ENCODE measurements at places on chromosomes 2 and 18.

GRCh38 chr18:10205151-10205550 lies 249.3 kb upstream of the APCDD1 start:
- DNase-seq, result no peak

- DNase-seq, result no peak
Observed at GRCh38 chr2:40168032-40168431, 283.9 kb downstream of the SLC8A1 start.

DNA sequence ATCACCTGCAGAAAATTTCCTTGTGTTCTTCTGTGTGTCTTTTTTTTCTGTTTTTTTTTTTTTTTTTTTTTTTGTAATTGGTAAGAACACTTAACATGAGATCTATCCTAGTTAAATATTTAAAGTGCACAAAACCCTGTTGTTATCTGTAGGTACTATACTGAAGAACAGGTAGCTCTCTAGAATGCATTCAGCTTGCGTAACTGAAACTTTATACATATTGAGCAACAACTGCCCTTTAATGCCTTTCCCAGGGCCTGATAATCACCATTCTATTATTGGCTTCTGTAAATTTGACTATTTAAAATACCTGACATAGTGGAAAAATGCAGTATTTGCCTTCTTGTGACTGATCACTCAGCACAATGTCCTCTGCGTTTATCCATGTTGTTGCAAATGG lies 701.8 kb downstream of the SUCLG1 start:
- no peak for DNase-seq

GRCh38 chr2:79640001-79640400 lies 127.2 kb downstream of the CTNNA2 start:
- DNase-seq, result no peak

GRCh38 chr2:196971574-196972279 lies 45.2 kb upstream of the PGAP1 start:
- DNase-seq, result no peak

DNA sequence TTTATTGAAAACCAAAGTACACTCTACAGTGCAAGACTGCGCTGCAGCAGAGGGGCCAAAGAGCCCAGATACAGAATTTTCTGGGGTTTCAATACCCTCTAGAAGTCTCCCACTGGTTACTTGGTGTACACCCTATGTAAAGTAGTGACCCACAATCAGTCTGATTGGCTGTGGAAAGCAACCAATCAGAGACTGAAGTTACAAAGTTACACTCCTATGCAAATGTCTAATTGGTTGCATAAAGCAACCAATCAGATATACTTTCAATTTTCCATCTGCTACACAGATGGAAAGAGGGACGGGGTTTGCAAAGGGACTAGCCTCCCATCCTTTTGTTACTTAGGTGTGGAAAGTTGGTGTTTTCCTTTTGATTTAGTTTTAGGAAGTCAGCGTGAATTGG lies 198.9 kb upstream of the SH3BP4 start:
- DNase-seq, result no peak

DNA sequence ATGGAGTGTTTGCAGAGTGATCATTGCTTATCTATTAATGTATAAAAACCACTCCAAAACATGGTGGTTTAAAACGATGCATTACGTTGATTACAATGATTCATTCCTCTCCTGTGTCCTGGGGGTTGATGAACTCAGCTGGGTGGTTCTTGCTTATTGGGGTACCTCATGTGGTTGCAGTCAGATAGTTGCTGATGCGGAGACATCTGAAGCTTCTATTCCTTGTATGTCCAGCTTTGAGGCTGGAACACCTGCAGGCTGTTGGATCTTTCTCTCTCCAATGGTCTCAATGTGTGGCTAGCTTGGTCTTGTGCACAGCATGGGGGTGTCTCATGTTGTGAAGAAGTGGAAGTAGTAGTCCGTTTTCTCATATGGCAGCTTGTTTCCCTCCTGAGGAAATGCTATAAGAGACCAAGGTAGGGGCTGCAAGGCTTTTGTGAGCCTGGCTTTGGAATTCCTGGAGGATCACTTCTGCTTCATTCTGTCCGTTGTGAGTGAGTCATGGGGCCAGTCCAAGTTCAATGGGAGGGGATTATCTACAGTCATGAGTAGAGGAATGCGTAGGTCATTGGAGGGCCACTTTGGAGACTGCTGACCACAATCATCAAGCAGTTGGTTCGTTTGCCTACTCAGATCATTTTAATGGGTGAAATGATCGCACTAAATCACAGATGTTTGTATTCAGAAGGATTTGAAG lies 601.0 kb downstream of the SLC4A3 start:
- no peak for DNase-seq

DNA sequence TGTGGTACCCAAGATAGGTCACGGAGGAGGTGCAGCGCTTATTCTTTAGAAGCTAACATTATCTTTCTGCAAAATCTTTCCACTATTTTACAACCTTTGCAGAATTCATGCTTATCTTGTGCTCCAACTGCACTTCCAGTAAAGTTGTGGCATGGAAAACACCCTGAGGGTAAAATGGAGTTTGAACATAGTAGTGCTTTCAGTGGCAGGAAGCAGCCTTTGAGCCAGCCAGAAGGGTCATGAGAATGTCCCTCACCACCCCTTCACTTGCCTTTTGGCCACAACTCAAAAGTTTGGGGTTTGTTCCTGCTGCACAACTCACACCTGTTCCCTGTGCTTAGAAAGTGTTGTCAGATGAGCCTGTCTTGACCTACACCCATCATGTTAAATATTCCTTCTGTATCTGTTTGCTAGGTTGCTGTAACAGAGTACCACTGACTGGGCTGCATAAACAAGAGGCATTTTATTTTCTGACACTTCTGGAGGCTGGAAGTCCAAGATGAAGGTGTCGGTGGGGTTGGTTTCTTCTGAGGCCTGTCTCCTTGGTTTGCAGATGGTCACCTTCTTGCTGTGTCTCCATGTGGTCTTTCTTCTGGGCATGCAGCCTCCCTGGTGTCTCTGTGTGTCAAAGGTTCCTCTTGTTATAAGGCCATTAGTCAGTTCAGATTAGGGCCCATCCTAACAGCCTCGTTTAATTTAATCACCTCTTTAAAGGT lies 194.1 kb downstream of the SMAD7 start:
- DNase-seq, result no peak

DNA sequence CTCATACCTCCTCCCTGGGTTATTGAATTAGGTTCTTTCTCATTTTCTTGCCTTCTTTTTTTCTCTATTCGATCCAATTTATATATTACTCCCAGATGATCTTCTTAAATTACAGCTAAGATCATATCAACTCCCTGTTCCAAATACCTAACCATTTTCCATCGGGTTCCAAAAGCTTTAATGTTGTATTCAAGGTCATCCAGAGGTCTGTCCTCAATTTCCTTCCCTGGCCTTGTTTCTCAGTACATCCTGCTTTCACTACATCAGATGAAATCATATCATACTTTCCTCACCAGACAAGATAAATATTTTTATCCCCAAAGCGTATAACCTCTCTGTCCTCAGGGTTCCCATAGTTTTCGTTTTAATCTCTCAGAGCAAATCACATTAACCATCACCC lies 36.3 kb upstream of the GREB1L start:
- no peak for DNase-seq

DNA sequence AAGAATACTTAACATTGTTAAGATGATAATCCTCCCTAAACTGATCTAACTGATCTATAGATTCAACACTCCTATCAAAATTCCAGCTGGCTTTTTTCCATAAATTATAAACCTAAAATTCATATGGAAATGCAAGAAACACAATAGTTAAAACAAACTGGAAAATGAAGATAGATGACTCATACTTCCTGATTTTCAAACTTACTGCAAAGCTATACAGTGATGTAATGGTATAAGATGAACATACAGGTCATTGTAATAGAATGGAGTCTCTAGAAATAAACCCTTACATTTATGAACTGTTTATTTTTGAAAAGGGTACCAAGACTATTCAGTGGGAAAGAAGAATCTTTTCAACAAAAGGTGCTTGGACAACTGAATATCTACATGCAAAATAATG lies 32.3 kb downstream of the UBXN4 start:
- DNase-seq, result no peak

- no peak for DNase-seq
Observed at GRCh38 chr2:132975193-132976105, 305.4 kb upstream of the LYPD1 start.

DNA sequence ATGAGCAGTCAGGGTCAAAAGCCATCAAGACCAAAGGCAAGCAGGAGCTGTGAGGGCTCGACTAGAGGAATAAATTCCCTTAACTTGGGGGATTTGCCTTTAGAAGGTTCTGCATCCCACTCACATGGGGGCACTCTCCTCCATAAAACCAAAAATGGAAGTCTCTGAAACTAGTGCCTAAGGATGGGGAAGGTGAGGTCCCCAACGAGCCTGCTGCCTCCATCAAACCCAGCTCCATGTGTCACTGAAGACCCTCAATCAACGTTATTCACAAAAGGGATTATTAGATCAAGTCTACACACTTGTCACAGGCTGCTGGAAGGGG lies 254.9 kb upstream of the NCKAP5 start:
- DNase-seq, result no peak

DNA sequence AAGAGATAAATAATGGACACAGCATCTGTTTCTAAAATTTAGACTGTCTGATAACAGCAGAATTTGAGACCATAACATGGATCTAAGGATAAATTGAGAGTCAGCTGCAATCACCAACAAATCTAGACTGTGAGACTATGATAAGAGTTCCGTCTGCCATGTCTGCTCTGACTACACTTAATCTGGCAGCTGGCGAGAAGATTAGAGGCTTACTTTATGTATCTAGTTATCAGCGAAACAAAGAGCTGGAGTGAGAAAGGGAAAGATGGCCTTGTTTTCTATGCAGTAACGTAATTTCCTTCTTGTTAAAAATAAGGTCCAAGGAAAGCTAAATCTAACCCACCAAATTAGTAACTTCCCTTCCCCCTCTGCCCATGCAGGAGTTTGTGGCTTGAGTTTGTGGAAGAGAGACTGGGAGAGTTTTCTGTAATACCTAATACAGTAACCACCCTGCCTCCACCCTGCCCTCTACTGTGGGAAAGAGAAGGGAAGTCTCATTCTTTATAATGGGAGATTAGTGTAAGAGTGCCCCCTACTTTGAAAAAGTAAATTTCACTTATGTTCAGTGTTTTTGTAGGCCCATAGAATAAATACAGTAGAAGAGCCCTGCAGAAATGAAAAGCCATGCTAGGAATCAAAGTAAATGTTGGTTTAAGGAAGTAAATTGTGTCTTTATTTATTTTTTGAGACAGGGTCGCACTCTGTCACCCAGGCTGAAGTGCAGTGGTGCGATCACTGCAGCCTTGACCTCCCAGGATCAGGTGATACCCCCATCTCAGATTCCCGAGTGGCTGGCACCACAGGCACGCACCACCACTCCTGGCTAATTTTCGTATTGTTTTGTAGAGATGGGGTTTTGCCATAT lies 27.5 kb downstream of the EML4 start:
- peak; percentile 4 for DNase-seq

DNA sequence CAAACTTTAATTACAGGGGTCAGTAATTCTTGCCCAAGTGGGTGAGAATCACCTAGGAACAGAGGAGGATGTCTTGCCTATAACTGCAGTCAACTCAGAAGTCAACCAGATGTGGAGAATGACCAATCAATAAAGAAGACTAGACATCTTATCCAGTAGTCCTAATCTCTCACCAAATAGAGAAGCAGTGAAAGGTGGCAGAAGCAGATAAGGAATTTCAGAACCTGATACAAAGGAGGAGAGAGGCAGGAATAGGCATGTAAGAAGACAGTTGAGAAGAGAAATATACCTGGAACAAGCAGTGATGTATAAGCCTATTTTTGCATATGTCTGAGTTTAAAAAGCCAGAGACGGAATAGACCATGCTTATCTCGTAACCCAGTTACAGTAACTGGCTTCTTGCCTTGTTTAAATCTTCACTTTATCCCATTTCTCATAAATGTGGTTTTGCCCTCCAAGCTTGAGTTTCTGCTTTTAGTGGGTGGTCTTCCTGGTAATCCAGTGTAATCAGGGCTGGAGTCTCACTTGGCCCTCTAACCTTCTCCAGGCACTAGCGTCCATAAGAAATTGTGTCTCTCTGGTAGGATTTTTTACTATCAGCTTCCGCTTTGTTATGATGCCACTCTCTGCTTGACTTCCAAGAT lies 401.0 kb downstream of the SUCLG1 start:
- DNase-seq, result no peak

DNA sequence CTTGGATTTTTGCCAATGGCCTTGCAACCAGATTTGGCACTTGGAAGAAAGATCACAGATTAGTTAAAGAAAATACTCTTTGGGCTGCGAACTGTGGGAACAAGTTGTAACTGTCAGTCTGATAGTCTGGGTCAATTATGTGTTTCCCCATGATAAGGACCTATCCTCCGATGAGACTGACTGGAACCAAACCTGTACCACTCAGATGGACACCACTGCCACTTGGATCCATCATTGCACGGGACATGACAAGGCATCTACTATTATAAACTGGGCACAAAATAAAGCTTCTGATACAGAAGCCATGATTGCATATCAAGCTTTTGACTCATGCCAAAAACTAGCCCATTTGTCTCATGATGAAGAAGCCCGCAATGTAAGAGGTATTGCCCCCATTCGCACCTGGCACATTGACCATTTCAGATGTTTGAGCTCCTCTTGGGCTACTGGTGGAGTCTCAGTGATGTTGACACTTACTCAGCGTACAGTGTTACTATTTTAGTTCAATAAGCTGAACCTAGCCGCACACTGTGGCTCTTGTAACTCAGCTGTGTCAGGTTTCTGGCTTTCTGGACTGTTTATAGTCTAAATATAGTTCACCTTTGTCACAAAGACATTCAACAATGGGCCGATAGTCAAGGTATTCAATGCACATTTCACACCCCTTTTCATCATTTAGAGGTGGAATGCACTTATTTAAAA lies 179.8 kb upstream of the RBBP8 start:
- no peak for DNase-seq

DNA sequence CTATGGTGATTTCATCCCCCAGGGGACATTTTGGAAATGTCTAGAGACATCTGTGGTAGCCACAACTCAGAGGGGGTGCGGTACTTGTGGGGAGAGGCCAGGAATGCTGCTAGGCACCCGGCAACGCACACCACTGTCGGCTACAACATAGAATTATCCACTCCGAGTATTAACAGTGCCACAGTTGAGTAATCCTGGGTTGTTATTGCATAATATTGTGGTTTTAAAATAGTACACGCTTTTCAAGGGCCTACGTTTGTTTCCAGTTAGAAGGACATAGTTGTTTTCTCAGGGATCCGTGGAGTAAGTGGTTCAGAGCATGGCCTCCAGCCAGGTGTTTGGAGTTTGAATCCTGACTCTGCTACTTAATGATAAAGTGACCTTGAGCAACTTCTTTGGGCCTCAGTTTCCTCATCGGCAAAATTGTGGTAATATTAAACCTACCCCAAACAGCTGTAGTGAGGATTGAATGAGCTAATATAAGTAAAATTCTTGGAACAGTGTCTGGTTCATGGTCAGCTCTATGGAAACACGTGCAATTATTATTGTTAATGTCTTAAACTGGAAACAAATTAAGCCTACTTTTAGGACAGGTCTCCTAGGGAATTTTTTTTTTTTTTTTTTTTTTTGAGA lies 24.5 kb downstream of the CYP27A1 start:
- no peak for DNase-seq

Data from stimulated activated CD4-positive, alpha-beta T cell treated with anti-CD3 and anti-CD28 coated beads, Interleukin-1b, Interleukin-23, amount 100 ng/mL, for 1 hour (primary cell).